SW 1271 (cell line): ENCODE measurements at places on chromosomes 1 and 21.

DNA sequence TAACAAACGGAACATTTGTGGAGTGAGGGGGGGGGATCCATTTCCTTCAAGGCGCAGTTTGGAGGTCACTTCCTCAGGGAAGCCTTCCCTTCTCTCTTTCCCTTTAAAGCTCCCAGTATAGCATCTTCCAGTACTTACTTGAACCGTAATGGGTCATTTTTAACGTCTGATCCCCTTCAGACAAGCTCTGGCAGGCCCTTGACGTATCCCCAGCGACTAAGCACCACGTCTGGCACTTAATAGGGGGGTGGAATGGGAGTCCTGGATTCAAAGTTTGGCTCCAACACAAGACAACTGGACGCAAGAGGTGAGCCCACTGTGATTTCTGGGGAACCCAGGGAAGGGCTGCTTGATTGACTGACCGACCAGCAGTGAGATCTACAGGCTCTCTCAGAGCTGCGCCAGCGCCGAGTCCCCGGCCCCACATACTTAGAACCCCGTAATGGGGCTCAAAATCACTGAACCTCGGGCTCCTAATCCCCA lies 441 bp downstream of the YARS1 start:
- peak; percentile 24 for DNase-seq

DNA sequence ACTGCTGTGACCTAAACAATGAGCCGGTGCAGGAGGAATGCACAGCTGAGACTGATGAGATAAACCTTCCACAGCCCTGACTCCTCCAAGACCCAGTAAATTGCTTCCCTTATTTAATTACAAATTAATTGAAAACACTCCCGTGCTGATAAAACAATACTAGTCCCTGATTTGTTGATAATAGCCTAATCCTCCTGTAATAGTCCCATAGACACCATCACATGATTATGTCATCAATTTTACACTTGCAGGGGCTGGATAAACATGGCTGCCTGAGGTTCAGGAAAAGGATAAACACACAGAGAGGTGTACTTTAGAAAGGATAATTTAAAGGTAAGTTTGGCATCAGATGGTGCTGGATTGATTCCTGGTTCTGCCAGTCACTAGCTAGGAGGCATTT lies 84.6 kb upstream of the SPAG17 start:
- no peak for DNase-seq

DNA sequence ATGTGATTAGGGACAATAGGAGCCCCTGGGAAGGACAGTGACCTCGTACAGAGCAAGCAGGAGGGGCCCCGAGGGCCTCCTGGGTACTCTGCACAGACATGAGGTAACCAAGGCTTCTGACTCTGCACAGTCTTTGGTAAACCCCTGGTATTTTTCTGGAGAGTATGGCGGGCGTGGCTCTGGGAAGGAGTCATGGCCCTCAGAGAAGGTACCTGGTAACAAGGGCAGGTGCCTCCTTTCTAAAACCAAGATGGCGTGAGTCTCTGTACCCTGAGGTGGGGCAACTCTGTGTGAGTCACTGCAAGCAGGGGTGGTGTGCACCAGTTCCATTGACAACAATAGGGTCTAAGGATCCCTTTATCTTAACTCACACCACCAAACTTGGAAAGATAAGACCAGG lies 39.9 kb upstream of the SLC19A1 start:
- DNase-seq = no peak

GRCh38 chr1:8858888-8859706 lies 19.4 kb downstream of the ENO1 start:
- peak; percentile 63 for DNase-seq

- DNase-seq = no peak
These were observed 376.5 kb downstream of the ADGRL2 start for GRCh38 chr1:82177192-82177591.

- DNase-seq = no peak
These were observed 22.9 kb downstream of the OVGP1 start for GRCh38 chr1:111404588-111404987.

- no peak for DNase-seq
These were observed 29.6 kb downstream of the PROX1 start for GRCh38 chr1:214017191-214017982.

GRCh38 chr1:115296981-115297380 lies 41.1 kb downstream of the NGF start:
- DNase-seq = no peak

GRCh38 chr1:201054091-201054543 lies 30.6 kb upstream of the KIF21B start:
- no peak for DNase-seq

- DNase-seq = no peak
These were observed 893.5 kb downstream of the LTN1 start for GRCh38 chr21:28099001-28099705.
